Stimulated activated CD8-positive, alpha-beta memory T cell treated with anti-CD3 and anti-CD28 coated beads, Interleukin-4, amount 100 ng/mL, for 1 hour (primary cell): ENCODE measurements at places on chromosomes 12 and 14.

DNA sequence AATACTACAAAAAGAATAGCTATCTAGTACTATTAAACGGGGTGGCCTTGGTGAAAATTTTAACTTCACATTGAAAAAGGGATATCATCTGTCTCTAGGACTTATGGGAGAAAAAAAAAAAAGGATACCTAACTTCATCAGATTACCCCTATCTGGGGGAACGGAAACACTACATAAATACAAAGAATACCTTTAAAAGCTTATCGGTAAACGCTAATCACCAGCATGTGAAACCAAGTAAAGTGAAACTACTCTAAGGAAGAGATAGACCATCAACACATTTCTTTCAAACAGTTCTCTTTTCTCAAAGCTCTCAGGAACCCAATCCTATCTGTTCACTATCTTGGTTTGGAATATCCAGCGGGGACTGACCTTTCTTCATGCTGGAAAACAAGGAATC is 3.5 kb downstream of the KICS2 start:
- DNase-seq, result no peak

DNA sequence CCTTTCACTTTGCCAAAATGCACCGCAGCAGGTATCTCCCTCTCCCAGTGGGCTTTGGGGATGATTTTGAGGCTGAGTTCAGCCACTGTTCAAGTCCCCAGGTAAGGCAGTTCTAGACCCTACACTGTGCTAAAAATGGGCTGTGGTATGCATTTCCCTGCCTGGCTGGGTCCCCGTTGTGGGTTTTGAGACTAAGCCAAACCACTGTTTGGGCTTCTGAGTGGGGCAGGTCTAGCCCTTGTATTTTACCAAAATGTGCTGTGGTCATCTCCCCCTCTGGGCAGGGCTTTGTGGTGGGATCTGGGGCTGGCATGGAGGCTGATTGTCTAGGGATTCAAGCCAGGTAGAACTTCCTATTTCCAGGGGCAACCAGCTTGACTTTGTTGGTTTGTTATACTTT is 13.6 kb upstream of the OR4Q3 start:
- DNase-seq, result no peak

GRCh38 chr12:119712721-119713120 is 44.8 kb downstream of the PRKAB1 start:
- no peak for DNase-seq

DNA sequence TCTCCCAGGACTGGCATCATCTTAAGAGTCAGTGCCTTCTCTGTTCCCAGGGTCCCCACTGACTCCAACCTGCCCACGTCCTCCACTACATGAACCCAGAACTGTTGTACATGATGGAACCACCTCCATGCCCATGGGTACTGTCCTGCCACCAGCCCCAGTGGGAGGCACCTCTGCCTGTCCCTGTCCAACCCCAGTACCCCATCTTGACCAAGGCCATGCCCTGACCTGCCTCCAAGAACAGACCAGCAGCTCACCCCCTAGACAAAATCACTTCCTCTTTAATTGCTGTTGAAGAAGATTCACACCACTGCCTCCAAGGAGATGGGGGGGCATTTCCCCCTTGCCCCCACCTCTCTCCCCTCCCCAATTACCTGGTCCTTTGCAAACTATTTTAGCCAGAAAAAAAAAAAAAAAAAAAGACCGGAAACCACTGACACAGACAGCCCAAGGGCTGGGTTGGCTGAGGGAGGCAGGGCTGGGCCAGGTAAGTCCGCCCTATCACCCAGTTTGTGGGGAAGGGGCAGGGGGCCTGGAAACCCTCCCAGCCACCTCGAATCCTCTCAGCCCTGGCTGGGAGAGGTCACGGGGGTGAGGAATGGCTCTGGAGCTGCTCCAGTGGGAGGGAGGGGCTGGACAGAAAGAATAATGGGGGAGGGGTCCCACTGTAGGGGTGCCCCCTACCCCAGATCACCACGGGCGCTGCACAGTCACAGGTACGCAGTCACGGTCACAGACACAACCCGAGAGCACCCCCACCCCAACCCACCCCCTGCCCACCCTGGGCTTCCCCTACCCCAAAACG is 13.4 kb downstream of the AGAP2 start:
- DNase-seq, result no peak

DNA sequence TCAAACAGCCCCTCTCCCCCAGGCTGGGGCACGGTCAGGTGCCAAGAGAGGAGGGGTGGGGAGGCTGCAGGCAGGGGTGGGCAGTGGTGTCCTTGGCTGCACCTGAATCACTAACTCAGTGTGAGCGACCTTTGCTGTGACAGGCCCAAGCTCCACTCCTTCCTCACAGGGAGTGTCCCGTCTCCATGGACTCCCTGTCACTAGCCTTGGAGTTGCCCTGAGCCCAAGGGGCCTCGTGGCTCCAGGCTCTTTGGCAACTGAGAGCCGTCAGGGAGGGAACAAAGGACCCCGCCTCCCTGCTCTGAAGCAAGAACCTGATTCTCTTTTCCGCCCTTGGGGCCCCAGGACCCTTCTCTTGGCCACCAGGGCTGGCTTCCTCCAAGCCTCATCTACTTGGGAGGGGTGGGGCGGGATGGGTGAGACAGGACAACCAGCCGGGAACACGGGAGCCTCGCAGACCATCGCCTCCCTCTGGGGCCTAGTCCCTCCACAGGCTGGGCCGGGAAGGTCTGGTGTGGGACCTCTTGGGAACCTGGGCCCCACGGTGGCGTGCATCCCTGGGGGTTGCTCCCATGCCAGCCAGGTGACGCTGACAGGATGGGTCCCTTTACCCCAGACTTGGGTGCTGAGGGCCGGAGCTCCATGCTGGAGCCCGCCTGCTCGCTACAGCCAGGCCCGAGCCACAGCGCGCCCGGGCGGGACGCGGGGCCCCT is 935 bp upstream of the ADSS1 start:
- DNase-seq, result no peak

DNA sequence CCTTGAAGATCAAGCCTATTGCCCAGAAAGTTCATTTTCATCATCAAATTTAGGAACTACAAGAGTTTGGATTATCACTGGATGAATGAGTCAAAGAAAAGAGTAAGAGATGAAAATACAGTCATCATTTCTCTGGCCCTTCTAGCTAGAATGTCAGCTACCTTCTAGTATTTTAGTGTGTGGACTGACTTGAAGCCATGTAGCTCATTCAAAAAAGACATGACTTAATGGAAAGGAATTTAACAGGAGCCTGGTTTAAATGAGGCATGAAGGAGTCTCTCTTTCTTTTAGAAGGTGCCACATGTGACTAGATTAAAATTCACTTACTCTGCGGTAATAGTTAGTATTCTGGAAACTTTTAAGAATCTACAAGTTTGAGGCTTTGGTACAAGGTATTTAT is 7.1 kb downstream of the PTHLH start:
- DNase-seq, result no peak
